B cell (primary cell): ENCODE measurements at places on chromosomes 6 and 20.

- DNase-seq = no peak
These were observed 21.9 kb upstream of the CD2AP start for GRCh38 chr6:47455533-47456209.

- DNase-seq = no peak
These were observed 73.4 kb downstream of the PRDM1 start for GRCh38 chr6:106159531-106159940.

- DNase-seq = no peak
These were observed 148.7 kb upstream of the RIPOR2 start for GRCh38 chr6:25084508-25084833.

DNA sequence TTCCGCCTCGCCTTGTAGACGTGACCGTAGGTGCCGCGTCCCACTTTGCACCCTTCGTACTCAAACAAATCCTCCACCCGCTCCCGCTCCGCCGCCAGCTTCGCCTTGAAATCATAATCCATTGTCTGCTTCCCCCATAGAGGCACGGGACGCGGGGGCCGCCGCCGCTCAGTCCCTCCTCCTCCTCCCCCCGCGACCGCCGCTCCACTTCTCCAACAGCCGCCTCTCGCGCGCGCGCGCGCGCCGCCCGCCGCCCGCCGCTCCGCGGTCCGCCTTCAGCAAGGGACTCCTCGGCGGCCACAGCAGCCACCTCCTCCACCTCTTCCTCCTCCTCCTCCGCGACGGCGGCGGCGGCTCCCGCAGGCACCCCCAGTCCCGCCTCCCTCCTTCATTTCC, 256 bp downstream of the CDK19 start:
- no peak for DNase-seq

GRCh38 chr20:38700141-38700540, 24.1 kb upstream of the SLC32A1 start:
- no peak for DNase-seq

DNA sequence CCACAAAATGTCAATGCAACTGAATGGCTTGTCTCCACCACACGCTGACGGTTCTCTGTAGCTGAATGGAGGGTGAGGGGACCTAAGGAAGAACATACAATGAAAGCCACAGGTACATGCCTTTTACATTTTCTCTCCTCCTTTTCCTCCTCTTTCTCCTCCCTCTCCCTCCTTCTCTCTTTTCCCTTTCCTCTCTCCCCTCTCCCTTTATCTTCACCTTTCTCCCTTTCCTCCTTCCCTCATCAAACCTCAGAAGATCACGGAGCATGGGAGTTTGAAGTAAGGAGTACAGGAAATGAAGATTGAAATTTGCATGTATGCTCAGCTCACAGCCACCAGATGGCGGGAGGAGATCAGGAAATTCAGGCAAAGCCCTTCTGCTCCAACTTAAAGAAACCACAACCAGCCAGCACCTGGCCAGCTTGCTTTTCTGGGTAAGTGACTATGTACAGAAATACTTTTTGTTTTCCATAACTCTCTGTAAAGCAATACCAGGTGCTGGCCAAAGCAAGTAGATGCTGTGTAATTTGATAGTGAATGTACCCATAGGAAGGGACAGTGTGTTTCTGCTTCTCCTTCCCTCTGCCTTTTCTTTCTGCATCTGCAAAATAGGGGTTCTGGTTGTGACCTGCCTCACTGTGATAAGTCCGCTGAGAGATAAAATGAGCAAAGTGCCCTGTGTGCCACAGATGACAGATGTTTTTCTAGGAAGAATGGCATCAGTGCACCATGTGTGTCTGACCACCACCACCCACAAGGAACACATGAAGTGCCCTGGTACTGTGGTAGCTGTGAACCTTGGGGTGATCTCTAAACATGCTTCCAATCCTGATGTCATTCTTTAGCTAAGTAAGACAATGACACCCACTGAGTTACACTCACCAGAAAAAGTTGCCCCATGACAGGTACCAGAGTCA, 18.6 kb upstream of the FOXO3 start:
- DNase-seq = peak; percentile 87

GRCh38 chr6:131208787-131209186, 73.5 kb downstream of the AKAP7 start:
- DNase-seq = no peak

- DNase-seq = no peak
These were observed 800.1 kb upstream of the CITED2 start for GRCh38 chr6:140174524-140174923.

GRCh38 chr6:33791620-33792019, 2.7 kb upstream of the LEMD2 start:
- no peak for DNase-seq

DNA sequence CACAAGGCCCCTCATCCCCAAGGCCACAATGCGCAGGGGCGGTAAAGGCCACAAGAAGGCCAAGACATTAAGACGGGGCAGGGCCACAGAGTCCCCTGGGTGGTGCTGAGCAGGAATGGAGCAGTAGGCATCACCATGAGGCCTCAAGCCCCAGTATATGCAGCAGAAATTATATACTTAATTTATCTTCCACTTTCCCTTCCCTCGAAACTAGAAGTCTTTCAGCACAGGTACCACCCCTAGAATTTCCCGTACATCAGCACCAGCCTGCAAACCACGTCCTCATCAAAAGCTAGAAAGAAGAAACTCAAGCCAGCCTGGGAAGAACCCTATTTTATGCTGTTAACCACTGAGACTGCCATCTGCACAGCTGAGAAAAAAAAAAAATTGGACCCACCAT, 89.4 kb downstream of the PLG start:
- peak; percentile 40 for DNase-seq

GRCh38 chr20:40869218-40870147, 159.1 kb upstream of the TOP1 start:
- no peak for DNase-seq

GRCh38 chr6:162852840-162853577, 125.2 kb downstream of the PACRG start:
- no peak for DNase-seq

DNA sequence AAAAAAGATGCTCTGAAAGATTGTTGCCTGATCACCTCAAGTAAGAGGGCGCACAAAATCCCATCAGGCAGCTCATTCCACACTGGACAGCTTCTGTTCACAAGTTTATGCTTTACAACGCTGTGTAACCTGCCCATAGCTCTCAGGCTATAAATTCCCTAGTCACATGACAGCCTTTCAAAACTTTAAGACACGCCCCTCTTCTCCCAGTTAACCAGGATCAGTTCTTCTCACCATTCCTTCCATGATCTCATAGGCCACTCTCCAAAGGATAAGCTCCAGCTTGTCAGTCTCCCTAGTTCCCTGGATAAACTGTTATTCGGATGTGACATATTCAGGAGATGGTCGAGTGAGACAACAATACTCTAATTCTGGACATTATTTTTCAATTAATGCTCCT, 15.0 kb downstream of the ADNP start:
- no peak for DNase-seq

DNA sequence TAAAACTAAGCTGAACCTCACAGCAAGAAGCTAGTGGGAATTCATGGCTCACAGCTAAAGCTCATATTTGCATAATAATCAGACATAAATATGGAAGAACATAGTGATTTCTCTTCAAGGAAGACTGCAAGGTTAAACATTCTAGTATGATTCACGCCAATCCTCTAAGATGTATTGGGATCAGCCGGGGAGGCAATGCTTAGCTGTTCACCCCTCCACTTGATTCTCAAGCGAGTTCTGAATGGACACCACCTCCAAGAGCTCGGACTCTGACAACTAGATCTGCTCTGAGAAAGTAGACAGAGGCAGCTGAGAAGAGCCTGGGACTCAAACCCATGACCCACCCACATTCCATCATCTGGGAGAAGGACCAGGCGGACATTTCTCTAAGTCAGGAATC, 118.4 kb upstream of the EDN1 start:
- DNase-seq = no peak

- DNase-seq = no peak
These were observed 434.1 kb downstream of the RFPL4B start for GRCh38 chr6:112781241-112781640.

GRCh38 chr6:83231146-83231545, 38.0 kb downstream of the RWDD2A start:
- DNase-seq = no peak

GRCh38 chr20:12849225-12849910, 159.4 kb upstream of the SPTLC3 start:
- no peak for DNase-seq

DNA sequence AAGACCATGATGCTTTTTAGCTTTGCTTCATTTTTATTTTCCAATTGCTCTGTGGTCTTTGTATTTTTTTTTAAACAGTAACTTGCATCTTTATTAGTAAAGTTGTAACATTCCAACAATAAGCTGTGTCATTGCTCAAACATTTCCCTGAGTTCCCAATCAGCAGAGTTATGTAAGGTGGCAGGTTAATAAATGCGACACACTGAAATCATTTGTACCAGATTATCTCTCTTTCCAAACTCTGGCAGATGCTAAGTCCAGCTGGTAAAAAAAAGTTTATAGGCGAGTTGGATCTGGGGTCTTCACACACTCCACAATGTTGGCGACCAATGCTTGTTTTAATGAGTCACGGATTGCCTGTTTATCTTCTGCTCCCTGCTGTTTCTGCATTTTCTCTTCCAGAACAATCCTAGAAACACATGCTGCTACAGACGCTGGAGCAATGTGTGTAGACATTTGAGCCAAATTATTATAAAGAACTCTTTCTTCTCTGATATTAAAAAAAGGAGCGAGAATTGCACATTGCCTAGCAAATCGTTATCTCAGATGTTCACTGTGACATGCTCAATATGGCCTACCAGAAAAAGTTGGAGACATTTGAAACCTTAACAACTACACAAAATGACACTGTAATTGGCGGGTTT, 113.6 kb upstream of the IFNGR1 start:
- no peak for DNase-seq

GRCh38 chr20:25042531-25043498, 15.1 kb downstream of the ACSS1 start:
- peak; percentile 85 for DNase-seq

- no peak for DNase-seq
These were observed 84.1 kb upstream of the FOXP4 start for GRCh38 chr6:41462033-41462432.

- DNase-seq = no peak
These were observed 41.0 kb downstream of the C20orf203 start for GRCh38 chr20:32632461-32633354.

DNA sequence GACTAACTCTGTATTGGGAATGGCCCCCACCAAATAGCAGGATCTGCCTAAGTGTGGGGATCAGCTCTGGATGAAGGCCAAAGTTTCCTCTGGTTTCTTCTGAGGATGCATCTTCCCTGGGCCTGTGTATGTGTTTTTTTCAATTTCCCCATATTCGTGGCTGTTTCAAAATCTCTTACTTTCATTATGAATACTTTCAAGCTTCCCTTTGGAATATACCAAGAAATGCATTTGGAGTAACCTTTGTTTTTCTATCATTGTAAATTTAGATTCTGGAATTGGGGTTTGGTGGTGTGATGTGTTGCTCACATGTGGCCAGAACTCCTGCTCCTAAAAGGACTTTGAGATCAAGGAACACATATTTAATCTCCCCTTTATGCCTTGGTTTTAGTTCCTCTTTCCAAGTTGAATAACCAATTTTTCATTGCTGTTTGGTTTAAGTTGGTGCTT, 8.4 kb downstream of the ENTPD6 start:
- peak; percentile 42 for DNase-seq

- no peak for DNase-seq
These were observed 426.9 kb downstream of the HTR1B start for GRCh38 chr6:77036400-77036799.

GRCh38 chr6:24194978-24195700, 69.1 kb downstream of the NRSN1 start:
- no peak for DNase-seq

- DNase-seq = no peak
These were observed 340.4 kb upstream of the OPRM1 start for GRCh38 chr6:153698637-153699036.

GRCh38 chr6:81465859-81466258, 286.6 kb downstream of the TENT5A start:
- no peak for DNase-seq

DNA sequence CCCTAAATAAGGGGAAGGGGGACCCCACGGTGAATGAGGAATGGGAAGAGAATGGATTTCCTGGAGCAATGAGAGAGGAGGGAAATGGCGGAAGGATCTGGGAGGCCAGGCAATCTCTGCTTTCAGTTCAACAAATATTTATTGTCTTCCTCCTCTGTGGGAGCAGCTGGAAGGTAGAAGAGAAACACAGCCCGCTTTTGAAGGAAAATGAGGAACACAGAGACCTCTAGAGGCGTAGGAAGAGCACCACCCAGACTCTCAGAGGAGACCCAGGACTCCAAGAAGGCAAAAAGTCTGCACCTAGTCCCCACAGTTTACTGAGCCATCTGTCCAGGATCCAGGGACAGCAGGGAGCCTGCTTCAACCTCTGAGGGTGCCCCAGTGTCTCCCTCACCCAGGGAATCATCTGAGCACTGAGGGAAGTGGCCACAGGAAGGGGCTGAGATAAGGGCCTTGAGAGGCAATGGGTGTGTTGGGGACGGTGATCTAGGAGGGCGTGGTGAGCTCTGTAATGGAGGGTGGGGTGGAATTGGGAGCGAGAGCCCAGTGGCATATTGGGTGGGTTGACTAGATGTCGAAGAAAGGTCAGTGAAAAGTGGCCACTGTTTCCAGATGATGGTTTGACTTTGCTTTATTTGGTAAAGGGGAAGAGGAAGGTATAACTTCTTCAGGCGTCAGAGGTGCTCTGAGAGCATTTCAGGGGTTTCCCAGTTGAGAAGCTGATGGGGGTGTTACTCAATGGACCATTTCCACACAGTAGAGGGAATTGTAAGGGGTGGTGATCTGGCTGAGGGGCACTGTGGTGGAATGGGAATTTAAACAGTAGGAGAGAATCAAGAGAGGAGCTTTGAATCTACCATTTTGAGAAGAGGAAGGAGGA, 610 bp downstream of the PSORS1C1 start:
- no peak for DNase-seq

GRCh38 chr6:81785377-81785776, 32.9 kb upstream of the TENT5A start:
- no peak for DNase-seq

DNA sequence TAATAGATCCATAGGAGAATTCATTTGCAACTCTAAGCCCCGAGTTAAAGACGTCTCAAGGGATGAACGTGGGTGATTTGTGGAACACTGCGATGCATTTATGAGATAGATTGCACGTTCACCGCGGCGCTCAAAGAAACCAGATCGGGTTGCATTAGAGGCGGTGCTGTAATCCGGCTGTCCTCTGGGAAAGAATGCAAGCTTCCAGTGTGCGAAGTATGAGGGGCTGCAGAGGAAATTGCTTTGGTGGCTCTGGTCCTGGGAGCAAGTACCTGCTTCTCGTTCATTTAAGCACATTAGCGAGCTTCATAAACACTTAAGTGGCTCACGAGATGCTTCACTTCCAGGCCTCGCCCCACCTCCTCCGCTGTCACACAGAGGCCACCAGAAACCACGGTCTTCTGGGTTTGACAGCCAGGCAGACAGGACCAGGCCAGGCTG, 182.3 kb downstream of the CDH4 start:
- DNase-seq = no peak

- DNase-seq = no peak
These were observed 167.9 kb downstream of the HAO1 start for GRCh38 chr20:7772371-7772770.

GRCh38 chr20:2089447-2089846, 12.2 kb upstream of the STK35 start:
- no peak for DNase-seq

- DNase-seq = no peak
These were observed 66.9 kb downstream of the PHACTR2 start for GRCh38 chr6:143744551-143745165.
